ENCODE measurements at places on chromosomes 12 and 14. TPM values are rescaled to one million over a fixed set of nuclear protein-coding genes. Genes with fewer than 3 reads are reported as not detected.
A peak's percentile ranks its signal among the peaks of the same experiment; 100 is the strongest.

CMKLR1 gene
- not detected for total RNA-seq

GRCh38 chr12:103864710-103865109 is 23.7 kb upstream of the NT5DC3 start:
- no peak for DNase-seq
- no peak overlapping the region for H3K27ac ChIP-seq
- H3K36me3 ChIP-seq: no peaks in the 10 kb centered on the region
- no peaks in the 10 kb centered on the region for H3K27me3 ChIP-seq
- H3K4me3 ChIP-seq: no peak overlapping the region
- H3K4me1 ChIP-seq: no peaks in the 10 kb centered on the region

DNA sequence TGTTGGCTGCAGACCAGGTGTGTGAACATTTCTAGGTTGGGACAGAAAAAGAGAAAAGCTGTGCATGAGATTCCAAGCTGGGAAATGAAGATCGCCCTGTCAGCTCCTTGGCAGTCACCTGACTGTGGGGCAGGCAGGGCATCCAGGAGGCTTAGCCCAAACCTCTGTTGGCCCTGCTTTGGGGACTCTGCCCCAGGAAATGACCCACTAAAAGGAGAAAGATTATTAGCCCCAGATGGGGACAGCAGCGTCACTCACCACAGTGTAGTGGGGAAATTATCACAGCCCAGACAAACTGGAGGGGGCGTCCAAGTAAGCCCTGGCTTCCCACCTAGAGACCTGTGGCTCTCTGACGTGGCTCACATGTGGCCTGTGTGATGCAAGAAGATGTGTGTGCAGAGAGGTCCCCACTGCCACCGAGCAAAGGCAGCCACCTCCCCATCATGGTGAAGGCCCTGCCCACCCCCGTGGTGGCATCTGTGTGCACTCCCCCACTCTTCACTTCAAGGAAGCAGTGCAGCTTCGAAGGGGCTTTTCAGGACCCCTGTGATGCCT is 39.1 kb downstream of the DIO3 start:
- H3K27ac ChIP-seq: no peak overlapping the region
- H3K4me3 ChIP-seq: no peak overlapping the region
- H3K27me3 ChIP-seq: peaks cover 5% of the 10 kb centered on the region
- peaks cover 14% of the 10 kb centered on the region for H3K36me3 ChIP-seq
- H3K4me1 ChIP-seq: peaks cover 17% of the 10 kb centered on the region

DNA sequence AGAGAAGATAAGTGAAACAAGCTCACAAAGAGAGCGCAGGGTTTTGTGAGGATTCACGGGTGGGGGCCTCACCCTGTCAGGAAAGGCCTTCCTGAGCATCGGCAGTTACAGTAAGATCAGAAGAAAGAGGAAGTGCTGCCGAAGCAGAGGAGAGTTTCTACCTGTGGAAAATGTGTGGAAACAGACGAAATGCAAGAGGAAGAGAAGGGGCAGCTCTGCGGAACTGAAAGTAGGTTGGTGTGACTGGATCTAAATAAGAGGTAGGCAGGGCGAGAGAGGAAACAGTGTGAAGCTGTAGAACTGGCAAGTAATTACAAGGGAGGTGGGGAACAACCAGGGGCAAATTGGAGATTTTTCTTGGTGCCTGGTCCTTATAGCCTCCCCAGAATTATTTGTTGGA is 2.6 kb downstream of the GPR68 start:
- H3K4me1 ChIP-seq: peaks cover 74% of the 10 kb centered on the region
- peak; percentile 35 for DNase-seq
- peak overlapping the region; percentile 98 for H3K27ac ChIP-seq
- peak overlapping the region; percentile 77 for H3K4me3 ChIP-seq
- no peaks in the 10 kb centered on the region for H3K27me3 ChIP-seq

FBLN5 gene
- total RNA-seq: 1.6 TPM

ATP5F1B gene
- 1,010 TPM for total RNA-seq

IPO4 gene
- 152 TPM for total RNA-seq

- H3K36me3 ChIP-seq: no peaks in the 10 kb centered on the region
- H3K4me3 ChIP-seq: no peak overlapping the region
- no peak for DNase-seq
- H3K4me1 ChIP-seq: peaks cover 11% of the 10 kb centered on the region
- H3K27ac ChIP-seq: no peak overlapping the region
Observed at GRCh38 chr14:72543341-72543740, 350.6 kb downstream of the DPF3 start.

ZC2HC1C gene
- total RNA-seq: 0.56 TPM
